ENCODE measurements at places on chromosomes 1 and 21.

GRCh38 chr1:43238085-43238484 is 31.7 kb upstream of the TMEM125 start:
- DNase-seq, result peak; percentile 2

GRCh38 chr1:154856049-154856448 is 14.0 kb downstream of the KCNN3 start:
- DNase-seq, result no peak

- no peak for DNase-seq
Observed at GRCh38 chr1:232029315-232029714, 402.7 kb downstream of the DISC1 start.

GRCh38 chr1:35554266-35555211 is 2.7 kb downstream of the KIAA0319L start:
- no peak for DNase-seq

GRCh38 chr1:248847181-248847955 is 9.3 kb downstream of the ZNF672 start:
- DNase-seq, result no peak

DNA sequence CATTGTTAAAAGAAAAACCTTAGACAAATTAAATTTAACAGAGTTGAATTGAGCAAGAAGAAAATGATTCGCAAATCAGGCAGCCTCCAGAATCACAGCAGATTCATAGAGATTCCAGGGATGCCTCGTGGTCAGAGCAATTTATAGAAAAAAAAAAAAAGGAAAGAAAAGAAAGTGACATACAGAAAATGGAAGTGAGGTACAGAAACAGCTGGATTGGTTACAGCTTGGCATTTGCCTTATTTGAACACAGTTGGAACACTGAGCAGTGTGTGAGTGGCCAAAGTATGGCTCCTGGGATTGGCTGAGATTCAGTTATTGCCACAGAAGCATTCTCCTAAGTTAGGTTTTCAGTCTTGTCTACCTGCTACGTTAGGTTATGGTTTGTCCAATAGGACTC is 9.1 kb upstream of the C21orf91 start:
- no peak for DNase-seq

- no peak for DNase-seq
Observed at GRCh38 chr1:147651466-147651865, 18.9 kb downstream of the ACP6 start.

- DNase-seq, result peak; percentile 77
Observed at GRCh38 chr1:11934302-11935056, at the start of gene PLOD1. PLOD1 (plus strand) TSS chr1:11934717; CDS start chr1:11934780, 63 bp downstream.

DNA sequence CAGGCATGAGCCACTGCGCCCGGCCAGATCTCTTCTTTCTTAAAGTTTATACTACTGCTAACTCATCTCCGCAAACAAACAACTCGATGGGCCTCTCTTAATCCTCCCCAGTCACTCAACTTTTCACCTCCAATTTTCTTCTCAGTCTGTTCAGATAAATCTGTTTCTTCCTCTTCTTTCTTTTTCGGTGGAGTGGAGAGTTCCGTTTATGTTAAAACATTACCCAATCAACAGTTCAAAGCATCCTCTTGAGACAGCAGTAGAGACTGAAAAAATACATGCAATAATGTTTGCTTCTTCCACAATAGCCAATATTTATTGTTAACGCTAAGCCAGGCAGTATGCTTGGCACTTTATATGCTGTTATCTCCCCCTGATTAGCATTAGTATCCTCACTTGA is 1.4 kb upstream of the ANKRD13C start:
- no peak for DNase-seq

- DNase-seq, result no peak
Observed at GRCh38 chr1:50497007-50497406, 73.8 kb upstream of the DMRTA2 start.

DNA sequence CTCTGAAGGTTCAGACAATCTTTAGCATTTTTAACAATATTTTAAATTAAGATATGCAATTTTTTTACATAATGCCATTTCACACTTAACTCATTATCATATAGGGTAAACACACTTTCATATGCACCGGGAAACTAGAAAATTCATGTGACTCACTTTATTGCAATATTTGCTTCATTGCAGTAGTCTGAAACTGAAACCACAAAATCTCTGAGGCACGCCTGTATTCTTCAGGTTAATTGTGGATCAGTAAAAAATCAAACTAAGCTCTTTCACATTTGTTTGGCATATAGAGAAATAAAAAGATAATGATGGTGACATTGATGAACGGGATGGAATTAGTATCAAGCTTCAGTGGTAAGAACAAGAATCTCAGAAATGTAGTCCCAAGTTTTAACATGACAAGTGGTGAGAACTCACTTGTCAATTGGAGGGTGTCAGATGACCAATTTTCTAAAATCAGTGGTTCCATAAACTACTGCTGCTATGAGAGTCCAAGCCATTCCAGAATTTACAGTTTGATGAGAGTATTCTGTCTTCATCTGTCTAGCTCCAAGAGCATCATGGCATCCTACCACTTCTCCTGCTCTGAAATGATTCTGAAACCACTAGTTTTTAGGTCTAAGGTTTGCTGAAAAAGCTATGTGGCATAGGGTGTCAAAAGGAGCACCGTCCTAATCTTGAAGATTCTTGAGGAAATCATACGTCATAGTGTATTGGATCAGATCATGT is 281.0 kb downstream of the PTPRC start:
- no peak for DNase-seq

DNA sequence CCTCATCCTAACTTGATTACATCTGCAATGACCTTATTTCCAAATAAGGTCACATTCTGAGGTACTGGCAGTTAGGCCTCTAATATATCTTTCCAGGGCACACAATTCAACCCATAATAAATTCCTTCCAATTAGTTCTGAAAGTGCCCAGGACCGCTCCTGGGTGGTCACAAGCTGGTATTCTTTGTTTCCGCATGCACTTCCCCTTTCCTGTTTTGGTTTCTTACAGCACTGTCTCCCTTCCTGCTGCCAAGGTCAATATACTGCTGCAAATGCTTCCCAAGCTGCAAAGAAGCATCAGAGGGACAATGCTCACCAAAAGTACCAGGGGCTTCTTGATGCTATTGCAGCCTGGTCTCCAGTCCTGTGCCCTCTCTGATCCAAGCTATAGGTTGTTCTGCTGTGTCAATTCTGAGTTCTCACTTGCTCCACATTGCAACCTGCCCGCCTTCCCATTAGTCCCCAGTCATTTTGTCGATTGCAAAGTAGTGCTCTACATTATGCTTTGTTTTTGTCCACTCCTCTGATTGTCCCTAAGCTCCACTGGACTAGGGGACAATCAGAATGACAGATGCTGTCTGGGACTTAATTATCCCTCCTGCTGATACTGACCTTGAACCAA is 13.9 kb upstream of the XPR1 start:
- no peak for DNase-seq

- DNase-seq, result no peak
Observed at GRCh38 chr1:214391873-214392645, 111.1 kb downstream of the SMYD2 start.

- DNase-seq, result no peak
Observed at GRCh38 chr21:43959231-43960116, 52.6 kb upstream of the TRAPPC10 start.

DNA sequence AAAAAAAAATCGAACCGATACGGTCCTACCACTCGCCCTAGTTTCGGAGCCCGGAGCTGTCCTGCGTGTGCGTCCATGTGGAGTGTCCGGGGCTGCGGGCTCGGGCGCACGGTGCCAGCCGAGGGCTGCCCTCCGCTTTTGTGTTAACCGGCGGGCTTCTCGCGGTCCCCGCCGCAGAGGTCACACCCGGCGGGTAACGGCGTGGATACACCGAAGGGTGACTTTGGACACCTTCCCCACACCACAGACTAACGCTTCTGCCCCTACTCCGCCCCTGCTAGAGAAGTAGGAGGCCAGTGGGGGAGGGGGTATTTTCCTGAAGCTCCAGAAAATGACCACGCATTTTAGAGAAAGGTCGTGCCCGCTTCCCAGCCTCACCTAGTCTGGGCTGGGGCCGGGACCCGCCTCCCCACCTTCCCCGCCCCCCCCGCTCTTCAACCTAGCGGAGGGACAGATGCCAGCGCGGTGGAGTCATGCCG is 609 bp upstream of the ATF3 start:
- DNase-seq, result no peak

GRCh38 chr1:147109041-147109440 is 63.2 kb downstream of the PRKAB2 start:
- no peak for DNase-seq

- no peak for DNase-seq
Observed at GRCh38 chr1:26287033-26287711, 7.3 kb downstream of the SH3BGRL3 start.

- no peak for DNase-seq
Observed at GRCh38 chr1:226355016-226355415, 46.1 kb upstream of the LIN9 start.

DNA sequence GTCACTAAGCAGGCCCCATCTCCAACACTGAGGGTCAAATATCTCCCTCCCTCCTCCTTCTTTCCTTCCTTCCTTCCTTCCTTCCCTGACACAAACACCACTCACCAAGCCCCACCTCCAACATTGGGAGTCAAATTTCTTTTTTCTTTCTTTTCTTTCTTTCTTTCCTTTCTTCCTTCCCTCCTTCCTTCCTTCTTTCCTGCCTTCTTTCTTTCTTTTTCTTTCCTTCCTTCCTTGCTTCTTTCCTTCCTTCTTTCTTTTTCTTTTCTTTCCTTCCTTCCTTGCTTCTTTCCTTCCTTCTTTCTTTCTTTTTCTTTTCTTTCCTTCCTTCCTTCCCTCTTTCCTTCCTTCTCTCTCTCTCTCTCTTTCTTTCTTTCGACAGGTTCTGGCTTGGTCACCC is 79.2 kb upstream of the ETS2 start:
- no peak for DNase-seq

All from stimulated activated CD4-positive, alpha-beta T cell treated with anti-CD3 and anti-CD28 coated beads, Interleukin-2, amount 100 ng/mL, for 4 hours (primary cell).